ENCODE measurements at places on chromosomes 5 and 9. TPM values are rescaled to one million over a fixed set of nuclear protein-coding genes. Genes with fewer than 3 reads are reported as not detected.

Gene SH3TC2
- 3.9 TPM for total RNA-seq

Gene KCNV2
- total RNA-seq = not detected

Gene SLC6A3
- not detected for total RNA-seq

Gene GLRA1
- not detected for total RNA-seq

Gene IL3
- not detected for total RNA-seq

Gene ABLIM3
- 4.1 TPM for total RNA-seq

Gene ZNG1C
- total RNA-seq = 29.9 TPM

Gene BSPRY
- total RNA-seq = 26.7 TPM

Gene PNPLA7
- 17.2 TPM for total RNA-seq

Gene TAS2R1
- not detected for total RNA-seq

Gene ATG12
- 39.2 TPM for total RNA-seq

Gene SPATA31A3
- total RNA-seq = not detected

Gene S1PR3
- 0.87 TPM for total RNA-seq

Gene NOL8
- 25.8 TPM for total RNA-seq

Gene LRRC19
- total RNA-seq = 96.9 TPM

Gene TMEFF1
- 0.38 TPM for total RNA-seq
